Activated B cell treated with CpG ODN at 0.5 μM for 24 hours (primary cell): ENCODE measurements at places on chromosomes 16 and 17. TPM values are rescaled to one million over a fixed set of nuclear protein-coding genes. Genes with fewer than 3 reads are reported as not detected.

The SLC35G6 gene
- total RNA-seq = not detected in 2 replicates

DNA sequence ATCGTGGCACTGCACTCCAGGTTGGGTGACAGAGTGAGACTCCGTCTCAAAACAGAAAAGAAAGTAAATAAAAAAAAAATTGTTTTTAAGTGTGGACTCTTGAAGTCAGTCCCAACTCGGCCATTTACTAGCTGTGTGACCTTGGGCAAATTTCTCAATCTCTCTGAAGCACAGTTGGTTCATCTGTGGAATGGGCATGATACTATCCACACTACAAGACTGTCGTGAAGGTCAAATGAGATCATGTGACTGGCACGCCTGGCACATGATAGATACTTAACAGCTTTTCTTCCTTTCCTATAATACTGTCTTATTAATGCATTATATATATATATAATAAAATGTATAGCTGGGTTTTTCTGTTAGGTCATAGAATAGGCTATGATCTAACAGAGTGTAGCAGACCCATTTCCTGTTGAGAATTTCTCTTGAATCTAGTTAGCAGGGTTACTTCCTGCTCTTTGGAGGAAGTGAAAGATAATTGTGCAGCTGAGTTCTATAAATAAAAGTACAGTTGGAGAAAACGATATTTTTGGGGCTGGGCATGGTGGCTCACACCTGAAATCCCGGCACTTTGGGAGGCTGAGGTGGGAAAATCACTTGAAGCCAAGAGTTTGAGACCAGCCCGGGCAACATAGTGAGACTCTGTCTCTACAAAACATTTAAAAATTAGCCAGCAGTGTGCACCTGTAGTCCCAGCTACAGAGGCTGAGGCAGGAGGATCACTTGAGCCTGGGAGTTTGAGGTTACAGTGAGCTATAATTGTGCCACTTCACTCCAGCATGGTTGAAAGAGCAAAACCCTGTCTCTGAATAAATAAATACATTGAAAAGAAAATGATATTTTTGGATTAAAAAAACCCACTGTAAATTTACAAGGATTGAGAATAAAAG, 7.3 kb downstream of the MILR1 start:
- peak; percentile 26 for DNase-seq

- DNase-seq = no peak
Observed at GRCh38 chr16:68406458-68407152, 41.7 kb downstream of the SMPD3 start.

DNA sequence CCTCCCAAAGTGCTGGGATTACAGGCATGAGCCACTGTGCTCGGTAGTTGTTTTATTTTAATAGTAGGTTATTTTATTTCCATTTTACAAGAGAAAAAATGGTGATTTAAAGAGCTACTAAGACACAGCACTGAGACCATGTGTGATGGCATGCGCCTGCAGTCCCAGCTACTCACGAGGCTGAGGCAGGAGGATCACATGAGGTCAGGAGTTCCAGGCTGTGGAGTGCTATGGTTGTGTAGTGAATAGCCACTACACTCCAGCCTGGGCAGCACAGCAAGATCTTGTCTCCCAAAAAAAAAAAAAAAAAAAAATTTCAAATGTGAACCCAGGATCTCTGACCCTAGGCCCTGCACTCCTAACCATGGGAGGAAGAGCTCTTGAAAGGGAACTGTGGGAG, 3.7 kb downstream of the SERPINF1 start:
- no peak for DNase-seq

The ULK2 gene
- total RNA-seq = 3.0 and 3.4 TPM in 2 replicates

The FBXL16 gene
- 0.75 and 0.88 TPM in 2 replicates for total RNA-seq

- no peak for DNase-seq
Observed at GRCh38 chr17:3827124-3827773, 18.8 kb downstream of the NCBP3 start.

- DNase-seq = peak; percentile 48
Observed at GRCh38 chr17:41308251-41308917, 725 bp downstream of the KRTAP16-1 start.

DNA sequence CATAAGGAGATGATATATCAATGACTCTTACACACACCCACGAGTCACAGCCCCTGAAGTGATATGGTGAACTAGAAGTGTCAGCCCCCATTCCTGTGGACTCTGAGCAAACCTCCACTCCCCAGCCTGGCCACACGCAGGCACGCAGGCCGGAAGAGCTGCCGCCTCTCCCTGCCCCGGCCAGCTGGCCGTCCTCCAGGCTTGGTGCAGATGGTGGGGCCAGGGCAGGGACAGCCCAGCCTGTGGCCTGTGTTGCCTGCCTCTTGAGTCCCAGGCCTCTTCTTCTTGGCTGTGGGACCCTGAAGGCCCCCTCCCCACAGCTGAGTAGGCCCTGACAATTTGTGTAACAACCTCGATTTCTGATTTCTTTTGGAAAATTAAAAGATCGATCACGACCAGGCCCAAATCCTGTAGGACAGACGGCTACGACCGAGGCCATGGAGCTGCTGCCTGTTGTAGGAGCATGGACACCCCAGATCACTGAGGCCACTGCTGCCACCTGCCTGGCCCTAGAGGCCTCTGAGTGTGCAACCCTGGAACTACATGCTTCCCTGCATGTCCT, 10.0 kb upstream of the MPRIP start:
- DNase-seq = no peak

GRCh38 chr16:90010676-90011507, 8.4 kb downstream of the DBNDD1 start:
- DNase-seq = no peak
